ENCODE measurements at places on chromosomes 5 and 9.

- no peak for DNase-seq
Measured at GRCh38 chr9:5857928-5858327, 25.0 kb upstream of the ERMP1 start.

DNA sequence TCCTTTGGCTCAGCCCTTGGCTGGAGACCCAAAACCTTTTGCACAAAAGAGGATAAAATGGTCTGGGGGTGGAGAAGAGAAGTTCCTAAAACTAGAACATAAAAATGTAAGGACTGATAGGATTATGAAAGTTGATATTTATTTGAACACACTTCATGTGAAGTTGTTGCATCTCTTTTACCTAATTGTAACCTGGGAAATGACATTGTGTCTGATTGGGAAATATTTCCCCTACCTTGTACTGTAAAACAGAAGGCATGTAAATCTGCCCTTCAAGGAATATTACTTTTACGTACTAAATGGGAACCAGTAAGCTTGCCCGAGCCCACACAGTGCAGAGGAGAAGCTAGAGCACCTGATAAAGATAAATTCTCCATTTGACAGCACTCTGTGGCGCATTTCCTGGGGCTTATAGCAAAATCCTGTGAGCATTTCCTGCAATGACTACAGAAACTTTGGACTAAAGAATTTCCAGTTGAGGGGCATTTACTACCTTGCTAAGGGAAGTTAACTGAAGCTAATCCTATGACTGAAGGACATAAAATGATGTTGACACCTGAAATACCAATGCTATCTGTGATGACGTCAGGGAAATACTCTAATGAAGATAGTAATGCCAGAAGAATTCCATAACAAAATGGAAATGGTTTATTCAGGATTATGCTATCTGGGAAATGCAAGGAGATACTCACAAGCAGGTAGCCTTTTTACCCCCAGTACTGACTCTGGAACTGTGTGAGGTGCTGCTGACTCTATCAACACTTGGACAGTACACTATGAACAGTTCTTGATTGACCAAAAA is 78.3 kb upstream of the LIFR start:
- DNase-seq = no peak

DNA sequence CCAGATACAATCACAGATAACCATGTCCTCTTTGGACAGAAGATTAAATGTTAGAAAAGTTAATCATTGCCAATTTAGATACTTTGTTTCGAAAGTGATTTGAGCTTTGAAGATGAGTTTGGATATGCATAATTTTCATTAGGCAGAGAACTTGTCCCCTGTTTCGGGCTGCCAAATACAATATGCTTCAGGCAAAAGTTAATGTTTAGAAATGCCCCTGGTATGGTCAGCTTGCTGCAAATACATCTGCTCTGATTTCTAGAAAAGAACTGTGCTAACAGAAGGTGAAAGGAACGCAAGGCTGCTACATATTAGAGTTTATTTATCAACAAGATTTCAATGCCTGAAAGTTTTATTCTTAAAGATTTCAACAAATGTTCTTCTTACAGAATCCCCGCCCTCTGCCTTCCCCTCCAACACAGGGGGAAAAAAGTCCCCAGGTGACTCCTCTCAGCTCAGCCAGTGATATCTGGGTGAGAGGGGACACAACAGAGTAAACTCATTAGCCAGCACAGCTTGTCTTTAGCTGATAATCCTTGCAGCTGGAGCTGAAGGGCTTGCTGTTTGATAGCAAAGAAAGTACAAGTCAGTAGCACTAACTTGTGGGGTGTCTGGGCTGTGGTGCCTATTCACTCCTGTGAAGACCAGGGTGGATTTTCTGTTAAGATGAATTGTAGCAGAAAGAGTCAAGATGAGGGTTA is 435.7 kb downstream of the DMAC1 start:
- DNase-seq = no peak

DNA sequence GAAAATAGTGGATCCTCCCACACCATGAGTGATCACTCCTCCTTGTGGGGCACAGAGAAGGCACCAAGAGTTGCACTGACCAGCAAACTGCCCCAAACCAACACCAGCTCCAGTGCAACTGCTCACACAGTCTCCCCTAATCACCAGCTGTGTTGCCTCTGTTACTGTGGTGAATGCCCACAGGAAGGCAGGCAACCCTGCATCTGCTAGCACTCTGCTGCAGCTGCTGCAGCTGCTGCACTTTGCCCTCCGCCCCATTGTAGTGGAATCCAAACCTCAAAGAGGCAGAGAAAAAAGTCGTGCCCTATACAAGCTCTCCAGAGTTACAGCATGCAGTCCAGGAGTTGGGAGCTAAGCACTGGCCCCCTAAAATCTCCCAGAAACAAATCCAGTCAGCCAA is 339.6 kb downstream of the TRIM36 start:
- no peak for DNase-seq

GRCh38 chr5:112795944-112796678 is 58.4 kb downstream of the APC start:
- DNase-seq = no peak

- no peak for DNase-seq
Measured at GRCh38 chr5:159616952-159617351, 286.7 kb upstream of the IL12B start.

GRCh38 chr9:35616681-35617459 is 1.3 kb downstream of the CD72 start:
- peak; percentile 50 for DNase-seq

- no peak for DNase-seq
Measured at GRCh38 chr5:134026521-134027287, 21.9 kb upstream of the VDAC1 start.

GRCh38 chr9:105441616-105442160 is 6.1 kb upstream of the FSD1L start:
- DNase-seq = no peak

GRCh38 chr5:72440207-72440638 is 67.0 kb downstream of the ZNF366 start:
- no peak for DNase-seq

DNA sequence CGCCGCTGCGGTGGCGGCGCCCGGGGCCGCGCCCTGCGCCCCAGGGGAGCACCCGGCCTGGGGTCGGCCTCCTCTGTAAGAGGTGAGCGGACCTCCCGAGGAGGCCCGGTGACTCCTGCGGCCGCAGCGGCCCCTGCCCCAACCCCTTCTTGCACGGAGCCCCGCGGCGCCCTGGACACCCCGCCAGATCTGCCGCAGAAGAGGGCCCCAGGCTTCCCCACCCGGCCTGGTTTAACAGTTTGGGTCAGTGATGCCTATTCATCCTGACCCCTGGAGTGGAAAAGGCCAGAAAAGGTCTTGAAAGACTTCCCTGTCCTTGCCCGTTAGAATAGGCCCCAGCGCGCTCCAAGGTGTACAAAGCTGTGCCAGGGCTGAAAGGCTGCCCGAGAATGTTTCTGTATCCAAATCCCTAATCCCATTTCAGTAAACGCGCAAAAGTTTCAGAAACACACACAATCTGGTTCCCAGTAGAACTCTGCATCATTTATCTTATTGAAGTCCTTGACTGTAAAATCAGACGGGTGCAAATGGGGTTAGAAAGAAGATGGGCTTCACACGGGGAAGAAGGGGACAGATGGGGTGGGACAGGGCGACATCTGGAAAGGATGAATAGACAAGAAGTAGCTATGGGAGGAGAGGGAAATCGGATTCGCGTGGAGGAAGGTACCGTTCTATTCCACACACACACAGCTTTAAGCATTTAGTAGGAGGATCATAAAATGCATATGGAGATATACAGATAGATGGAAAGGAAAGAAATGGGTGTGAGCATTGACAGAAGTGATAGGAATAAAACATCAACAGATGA is 1.1 kb upstream of the SSBP2 start:
- DNase-seq = no peak

DNA sequence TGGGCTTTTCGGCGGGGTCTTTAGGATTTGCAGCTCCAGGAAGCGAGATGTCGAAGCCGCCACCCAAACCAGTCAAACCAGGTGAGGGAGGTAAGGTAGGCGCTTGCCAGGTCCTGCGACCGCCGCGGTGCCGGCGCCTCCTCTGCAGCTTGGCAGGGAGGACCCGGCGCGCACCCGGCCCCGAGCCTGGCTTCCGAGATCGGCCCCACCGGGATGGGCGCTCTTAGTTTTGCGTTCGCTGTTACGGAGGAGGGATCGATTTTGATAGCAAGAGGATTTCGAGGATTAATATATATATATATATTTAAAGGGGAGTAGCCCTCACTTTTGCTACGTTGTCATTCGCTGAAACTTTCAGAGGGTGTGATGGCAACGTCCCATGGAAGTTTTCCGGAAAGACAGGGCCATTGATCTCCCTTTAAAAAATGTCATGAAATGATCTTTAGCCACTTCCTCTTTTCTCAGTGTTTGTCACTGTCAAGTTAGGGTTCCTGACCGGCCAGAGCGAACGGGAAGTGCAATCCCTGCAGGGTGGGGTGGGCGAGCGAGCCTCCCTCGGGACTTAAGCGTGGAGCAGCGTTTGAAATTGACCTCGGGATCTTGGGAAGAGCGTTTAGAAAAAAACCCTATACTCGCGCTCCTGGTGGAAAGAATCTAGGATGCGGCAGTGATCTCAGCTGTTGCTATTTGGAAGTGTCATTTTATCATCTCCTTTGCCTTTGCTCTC is 495 bp downstream of the OSTF1 start:
- no peak for DNase-seq

DNA sequence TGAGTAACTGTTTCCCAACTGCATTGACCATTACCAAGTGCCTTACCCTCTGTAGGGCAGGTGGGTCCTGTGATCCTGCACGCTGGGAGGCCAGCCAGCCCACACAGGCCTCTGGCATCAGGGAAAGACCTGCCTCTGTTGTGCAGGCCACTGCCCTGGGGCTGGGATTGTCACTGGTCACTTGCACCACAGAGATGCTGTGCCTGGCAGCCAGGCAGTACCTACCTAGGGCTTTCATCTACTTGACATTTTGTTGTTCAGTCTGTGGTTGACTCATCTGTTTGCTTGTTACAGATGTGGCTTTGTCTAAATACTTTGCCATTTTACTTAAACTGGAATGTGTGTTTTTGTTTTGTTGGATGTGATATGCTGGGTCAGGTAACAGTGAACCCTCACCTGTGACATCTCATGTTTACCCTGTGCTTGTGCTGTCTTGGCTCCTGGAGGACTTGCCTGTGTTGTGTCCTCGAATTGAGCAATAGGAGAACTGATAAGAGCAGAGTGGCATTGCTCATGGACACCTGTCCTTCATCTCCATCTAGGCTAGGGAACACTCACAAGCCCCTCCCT is 32.8 kb downstream of the SECISBP2 start:
- no peak for DNase-seq

DNA sequence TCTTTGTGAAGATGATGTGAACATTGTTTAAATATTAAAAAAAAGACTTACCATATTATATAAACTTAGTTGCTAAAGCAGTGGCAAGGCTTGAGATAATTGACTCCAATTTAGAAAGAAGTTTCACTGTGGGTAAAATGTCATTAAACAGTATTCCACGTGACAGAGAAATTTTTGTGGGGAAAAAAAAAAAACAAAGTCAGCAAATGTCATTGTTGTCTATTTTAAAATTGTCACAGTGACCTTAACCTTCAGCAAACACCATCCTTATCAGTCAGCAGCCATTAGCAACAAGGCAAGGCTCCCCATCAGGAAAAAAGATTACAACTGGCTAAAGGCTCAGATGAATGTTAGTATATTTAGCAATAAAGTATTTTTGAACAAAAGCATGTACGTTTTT is 99.3 kb upstream of the CDH18 start:
- no peak for DNase-seq

GRCh38 chr9:31588756-31589155 is 795.7 kb upstream of the ACO1 start:
- no peak for DNase-seq

DNA sequence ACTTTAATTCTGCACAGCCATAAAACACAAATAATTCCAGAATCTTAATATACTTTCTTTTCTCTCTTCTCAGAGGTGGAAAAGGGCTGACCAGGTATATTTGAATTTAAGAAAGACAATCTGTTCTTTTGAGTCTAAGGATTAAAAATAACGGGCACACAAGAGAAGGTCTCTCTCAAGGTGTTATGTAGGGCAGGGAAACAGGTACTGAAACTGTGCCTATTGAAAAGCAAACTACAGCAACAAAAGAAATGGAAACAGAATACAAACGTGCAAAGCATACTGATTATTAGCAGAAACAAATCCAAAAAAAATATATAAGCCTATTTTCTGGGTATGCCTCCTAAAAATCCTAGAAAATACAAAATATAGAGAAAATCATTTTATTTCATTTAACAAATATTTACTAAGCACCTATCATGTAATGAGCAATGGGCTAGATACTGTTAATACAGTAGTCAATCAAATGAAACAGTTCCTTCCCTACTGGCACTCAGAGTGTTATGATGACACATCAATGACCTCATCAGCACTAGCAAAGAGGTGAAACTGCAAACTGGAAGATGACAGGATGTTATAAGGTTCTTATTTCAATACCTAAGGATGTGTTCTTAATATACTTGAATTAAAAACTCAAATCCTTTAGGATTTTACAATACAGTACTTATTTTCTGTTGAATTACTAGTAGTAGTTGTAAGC is 87.7 kb downstream of the AUH start:
- no peak for DNase-seq

DNA sequence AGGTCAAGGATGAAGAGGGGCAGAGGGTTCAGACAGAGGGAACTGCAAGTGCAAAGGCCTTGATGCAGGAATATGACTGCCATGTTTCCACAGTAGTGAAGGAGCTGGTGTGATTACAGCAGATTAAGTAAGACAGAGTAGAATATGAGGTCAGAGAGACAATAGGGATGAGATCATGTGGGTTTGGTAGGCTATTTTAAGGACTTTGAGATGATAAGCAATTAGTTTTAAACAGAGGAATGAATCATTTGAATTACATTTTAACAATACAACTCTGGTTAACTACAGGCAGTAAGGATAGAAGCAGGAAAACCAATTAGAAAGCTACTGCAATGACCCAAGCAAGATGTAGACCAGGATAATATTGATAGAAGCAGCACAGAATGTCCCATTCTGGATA is 7.7 kb downstream of the CENPK start:
- no peak for DNase-seq

DNA sequence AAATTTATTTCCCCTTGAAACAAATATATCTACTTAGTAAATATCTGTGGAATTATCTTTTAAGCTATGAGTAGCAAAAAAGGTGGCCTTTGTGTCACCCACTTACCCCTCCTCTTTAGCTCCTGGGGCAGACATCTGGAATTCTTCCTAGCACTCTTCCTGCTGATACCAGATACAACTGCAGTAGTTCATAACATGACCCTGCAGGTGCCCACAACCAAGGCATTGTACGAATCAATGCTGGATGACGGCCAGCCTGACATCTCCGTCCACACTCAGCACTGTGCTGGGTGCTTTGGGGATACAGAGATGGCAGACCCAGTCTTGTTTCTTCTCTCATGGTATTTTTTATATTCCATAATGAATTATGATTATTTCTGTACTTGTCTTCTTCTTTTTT is 152.3 kb downstream of the GOLPH3 start:
- no peak for DNase-seq

GRCh38 chr9:86301686-86302085 is 19.3 kb upstream of the ISCA1 start:
- no peak for DNase-seq

GRCh38 chr5:148172377-148172776 is 4.0 kb downstream of the SPINK14 start:
- DNase-seq = no peak
